ENCODE measurements at places on chromosomes 1 and 21.

DNA sequence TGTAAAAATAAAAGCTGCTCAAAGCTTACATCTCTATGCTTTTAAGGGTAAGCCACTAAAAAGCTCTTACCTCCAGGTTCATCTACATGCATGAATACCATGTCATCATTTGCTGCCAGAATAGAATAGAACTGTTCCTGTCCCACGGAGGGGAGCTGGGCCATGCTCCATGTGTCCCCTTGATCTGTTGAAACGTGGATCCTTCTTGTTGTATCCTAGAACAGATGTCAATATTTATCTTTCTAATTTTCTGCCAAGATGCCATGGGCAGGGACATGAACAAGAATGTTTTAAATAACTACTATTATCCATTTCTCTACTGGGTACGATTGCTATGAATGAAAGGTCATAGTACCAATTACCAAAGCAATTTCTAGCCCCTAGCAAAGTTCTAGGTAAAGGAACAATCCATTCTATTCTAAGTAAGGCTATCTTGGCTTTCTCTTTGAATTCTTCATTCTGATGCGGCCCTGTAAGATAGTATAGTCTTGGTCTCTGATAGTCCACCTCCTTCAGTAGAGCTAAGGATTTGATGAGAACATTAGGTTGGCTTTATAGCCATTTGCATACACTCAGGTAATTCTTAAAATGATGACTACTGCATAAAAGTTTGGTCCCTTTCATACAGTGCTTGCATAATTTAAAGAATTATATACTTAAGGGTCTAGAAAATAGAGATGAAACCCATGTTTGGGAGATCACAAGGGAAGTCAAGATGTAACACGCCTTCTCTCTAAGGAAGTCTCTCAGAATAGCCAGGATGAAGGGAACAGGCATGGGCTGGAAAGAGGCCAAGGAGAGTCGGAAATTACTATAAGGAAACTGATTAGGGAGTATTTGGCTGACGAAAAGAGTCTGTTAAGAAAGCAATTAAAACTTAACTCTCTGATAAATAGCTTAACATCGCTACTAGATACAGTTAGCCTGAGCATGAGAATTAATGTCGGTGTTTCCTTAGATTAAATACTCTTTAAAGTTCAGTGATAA is 35.4 kb upstream of the MYBPHL start:
- DNase-seq = no peak

DNA sequence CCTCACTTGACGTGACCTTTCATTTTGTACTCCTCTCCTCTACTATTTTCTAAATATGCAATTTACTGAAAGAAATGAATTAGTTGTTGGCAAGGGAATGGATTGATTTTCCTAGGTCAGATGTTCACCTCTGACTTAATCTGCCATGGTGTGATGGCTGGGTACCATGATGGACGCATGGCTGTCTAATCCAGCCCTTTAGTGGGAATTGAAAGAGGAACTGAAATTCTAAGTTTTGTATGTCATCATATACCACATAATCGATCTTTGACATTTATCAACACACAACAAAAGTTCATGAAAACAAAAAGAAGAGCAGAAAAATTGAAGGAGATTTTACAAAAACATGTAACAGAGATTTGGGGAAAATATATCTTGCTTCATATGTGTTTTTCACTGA is 331.3 kb upstream of the SNX7 start:
- DNase-seq = no peak

DNA sequence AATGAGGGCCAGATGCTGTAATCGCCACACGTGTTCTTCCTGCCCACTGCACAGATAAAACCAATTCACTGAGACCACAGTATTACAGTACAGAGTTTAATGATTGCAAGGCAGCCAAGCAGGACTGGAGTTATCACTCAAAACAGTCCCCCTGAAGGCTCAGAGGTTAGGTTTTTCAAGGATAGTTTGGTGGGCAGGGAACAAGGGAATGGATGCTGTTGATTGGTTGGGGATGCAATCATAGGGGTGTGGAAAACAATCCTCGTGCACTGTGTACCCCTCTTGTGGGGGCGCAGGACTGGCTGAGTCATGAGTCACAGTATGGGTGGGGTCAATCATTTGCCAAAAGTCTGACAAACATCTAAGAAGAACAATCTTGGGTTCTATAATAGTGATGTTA is 12.4 kb upstream of the USP1 start:
- no peak for DNase-seq

- no peak for DNase-seq
Observed at GRCh38 chr1:224670506-224670905, 54.4 kb downstream of the CNIH3 start.

Data from stimulated activated CD8-positive, alpha-beta memory T cell treated with anti-CD3 and anti-CD28 coated beads, Interleukin-12 subunit alpha, Interleukin-12 subunit beta, amount 100 ng/mL, for 1 hour (primary cell).